ENCODE measurements at places on chromosomes 12 and 14.

DNA sequence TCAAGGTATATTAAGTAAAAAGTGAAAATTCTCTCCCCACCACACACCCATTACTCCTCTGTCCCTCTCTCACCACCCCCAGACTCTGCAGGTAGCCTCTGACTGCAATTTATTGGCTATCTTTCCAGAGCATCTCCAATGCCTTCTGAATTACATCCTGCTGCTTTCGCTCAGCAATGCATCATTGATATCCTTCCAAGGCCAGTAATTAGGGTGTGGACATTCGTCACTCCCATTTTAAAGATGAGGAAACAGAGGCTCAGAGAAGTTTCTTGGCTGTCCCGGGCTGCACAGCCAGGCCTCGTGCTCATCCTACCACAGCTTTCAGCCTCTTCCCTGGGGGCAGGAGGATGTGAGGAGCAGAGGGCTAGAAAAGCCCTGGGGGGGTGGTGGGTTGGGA, 23.6 kb upstream of the PGF start:
- DNase-seq: no peak

DNA sequence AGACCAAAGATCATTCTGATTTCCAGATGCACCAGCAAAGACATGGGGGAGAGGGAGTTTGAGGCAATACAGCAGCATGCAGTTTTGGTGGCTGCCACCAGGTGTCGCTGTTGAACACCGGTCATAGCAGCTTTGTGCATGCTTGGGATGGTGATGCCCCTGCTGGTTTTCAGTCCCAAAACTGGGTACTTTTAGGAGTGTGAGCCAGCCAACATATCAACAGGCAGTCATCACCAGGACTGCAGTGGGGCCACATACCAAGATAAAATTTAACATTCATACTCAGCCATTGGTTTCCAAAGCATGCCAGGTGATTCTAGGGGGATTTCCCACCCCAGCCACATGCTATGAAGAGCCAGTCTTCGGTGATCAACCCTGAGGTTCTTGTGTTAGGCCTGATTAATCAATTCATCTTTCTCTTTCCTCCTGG, 64.2 kb downstream of the PHETA1 start:
- DNase-seq: peak; percentile 29

DNA sequence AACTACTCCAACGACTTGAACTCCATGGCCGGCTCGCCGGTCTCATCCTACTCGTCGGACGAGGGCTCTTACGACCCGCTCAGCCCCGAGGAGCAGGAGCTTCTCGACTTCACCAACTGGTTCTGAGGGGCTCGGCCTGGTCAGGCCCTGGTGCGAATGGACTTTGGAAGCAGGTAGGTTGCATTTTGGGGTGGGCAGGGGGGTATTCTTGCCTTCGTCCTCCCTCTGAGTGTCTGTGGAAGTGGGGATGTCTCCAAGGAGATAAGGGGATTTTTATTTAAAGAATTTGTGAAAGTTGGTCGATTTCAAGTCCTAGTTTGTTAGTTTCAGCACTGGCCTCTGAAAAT, 1.3 kb downstream of the ASCL1 start:
- no peak for DNase-seq

DNA sequence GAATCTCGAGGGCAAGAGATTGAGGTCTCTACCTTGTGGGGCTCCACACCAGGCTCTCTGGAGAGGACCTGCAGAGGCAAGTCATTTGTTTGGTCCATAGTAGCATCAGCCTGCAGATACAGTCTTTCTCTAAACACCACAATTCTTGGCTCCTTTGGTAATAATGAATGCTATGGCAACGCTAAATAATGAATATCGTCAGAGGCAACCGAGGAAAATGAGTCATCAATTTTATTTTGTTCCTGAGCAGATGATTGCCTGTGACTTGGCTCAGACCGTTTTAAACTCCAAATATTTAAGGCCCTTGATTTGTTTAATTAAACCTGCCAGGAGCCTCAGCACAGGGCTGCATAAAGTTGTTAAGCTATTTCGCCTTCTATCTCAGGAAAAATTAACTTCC, 924.1 kb upstream of the TMEM132C start:
- DNase-seq: no peak

GRCh38 chr12:32586390-32586789, 92.7 kb upstream of the DNM1L start:
- peak; percentile 83 for DNase-seq

DNA sequence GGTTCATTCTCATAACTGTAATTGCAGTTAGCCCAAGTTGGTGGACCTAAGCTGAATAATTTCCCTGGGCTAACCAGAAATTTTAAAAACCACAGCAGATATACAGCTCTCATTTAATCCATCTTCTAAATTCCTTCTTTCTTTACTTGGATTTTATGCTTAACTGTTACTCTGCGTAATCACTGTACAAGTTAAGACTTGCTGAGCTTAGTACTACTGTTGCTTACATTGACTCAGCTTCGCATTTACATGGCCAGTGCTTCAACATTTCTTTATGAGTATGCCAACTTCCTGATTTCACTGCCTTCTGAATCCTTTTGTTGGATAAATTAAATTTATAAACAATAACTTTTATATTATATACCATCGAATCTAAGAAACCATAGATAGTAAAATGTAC, 147.4 kb downstream of the SLC38A4 start:
- DNase-seq: no peak

DNA sequence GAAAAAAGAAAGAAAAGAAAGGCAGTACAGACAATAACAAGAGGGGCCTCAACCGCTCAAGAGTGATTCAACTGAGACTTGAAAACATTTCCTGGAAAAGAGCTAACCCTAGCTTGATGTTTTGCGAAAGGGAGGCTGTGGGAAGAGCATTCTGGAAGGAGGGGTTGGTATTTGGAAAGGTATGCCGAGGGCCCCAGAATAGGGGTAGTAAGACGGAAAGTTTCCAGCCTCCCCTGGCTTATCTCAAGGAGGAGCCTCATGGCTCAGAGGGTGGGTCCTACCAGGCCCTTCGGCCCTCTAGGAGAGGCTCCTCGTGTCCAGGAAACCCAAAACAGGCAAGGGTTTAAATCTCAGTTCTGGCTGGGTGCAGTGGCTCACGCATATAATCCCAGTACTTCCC, 8.4 kb downstream of the RNU4-2 start:
- no peak for DNase-seq

All from Jurkat, Clone E6-1 (cell line).